ENCODE measurements at places on chromosomes 12 and 14.
A peak's percentile ranks its signal among the peaks of the same experiment; 100 is the strongest.

DNA sequence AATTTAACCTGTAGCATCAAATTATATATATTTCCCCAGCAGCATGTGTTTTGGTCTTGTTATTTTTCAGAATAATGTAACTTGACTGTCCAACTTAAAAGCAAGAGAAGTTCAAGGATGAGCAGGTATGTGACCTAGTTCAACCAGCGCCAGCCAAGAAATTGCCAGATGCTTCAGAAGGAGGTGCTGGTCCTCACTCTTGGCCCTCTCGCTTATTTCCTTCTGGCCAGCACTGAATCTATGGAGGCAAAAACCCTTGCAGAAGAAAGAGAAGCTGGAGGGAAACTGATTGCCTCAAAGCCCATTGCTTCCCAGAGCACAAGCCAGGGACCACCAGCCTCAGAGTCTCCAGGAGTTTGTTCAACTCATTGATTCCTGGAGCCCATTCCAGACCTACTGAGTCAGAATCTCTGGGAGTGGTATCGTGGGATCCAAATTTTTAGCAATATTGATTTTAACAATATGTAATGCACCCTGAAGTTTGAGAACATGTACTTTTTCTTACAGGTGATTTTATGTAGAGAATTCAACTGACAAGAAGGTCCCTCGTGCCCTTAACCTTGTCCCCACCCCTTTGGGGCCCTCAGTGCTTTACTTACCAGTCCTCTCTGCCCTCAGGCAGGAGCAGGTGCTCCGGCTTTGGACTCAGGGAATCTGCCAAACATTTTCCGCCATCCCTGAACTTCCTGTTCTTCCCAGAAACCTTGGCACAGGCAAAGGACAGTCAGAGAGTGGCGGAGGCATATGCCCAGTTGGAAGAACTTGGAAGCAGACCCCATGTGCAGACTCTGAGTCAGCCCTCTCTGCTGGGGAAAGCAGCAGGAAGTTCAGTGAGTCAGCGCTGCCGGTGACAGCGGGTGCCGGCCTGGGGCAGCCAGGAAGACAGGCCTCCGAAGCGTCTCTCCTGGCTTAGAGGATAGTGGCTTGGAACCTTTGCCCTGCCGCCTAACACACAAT lies 10.4 kb downstream of the BEST3 start:
- no peak for DNase-seq

GRCh38 chr12:46153268-46153872 lies 115.5 kb downstream of the SLC38A1 start:
- DNase-seq, result peak; percentile 6

DNA sequence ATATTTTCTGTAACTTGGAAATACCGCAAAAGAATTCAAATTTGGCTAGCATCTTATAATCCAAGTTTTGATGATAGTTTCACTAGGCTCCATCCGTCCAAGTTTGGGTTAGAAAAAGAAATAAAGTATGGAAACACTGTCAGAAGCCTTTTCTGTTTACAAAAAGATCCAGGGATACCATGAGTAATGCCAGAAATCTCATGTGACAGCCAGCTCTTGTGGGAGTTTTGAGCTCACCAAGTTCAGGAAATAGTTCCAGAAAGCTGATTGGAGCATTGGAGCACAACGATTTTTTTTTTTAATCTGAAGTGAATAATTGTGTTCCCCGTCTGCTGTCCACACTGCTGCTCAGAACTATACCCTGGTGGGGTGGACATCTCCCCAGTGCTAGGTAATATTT lies 229.7 kb upstream of the NPAS3 start:
- DNase-seq, result no peak

GRCh38 chr12:75184516-75184915 lies 25.1 kb downstream of the KCNC2 start:
- DNase-seq, result no peak

DNA sequence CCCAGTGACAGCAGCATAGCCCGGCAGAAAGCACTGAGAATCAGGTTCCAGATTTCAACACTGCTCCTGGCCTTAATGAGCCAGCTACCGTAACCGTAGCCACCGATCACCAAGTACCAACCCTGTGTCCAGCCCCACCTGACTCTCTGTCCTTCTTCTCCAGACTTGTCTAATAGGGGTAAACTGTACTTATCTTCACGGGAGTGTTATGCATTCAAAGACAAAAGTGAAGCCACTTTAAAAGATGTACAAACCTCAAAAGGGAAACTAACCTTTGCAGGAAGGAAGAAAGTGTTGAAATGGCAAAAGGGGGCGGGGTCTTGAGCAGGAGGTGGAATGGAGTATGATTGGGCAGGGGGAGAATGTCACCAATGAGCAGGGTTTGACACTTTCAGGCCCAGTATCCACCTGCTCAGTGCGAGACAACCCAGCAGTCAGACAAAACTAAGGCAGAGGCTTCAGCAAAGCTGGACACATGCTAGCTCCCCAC lies 226.1 kb downstream of the CHST11 start:
- no peak for DNase-seq

DNA sequence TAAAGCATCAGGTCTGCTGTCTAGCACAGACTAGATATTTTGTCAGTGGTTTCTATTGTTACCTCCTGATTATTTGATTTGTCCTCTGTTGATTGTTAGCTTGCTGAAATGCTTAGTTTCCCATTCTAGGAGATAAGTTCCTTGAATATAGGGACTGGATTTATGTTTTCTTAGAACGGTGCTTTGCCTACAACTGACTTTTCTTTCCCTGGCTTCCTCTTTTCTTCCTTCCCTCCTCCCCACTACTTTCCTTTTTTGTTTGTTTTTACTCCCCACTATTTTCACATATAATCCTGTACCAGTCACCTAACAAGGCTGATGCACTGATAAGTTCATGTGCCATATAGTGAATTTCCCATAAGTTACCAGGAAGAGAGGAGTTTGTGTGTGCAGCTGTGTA lies 58.5 kb upstream of the METAP2 start:
- no peak for DNase-seq

GRCh38 chr12:132577191-132577920 lies 33.0 kb downstream of the LRCOL1 start:
- DNase-seq, result no peak

DNA sequence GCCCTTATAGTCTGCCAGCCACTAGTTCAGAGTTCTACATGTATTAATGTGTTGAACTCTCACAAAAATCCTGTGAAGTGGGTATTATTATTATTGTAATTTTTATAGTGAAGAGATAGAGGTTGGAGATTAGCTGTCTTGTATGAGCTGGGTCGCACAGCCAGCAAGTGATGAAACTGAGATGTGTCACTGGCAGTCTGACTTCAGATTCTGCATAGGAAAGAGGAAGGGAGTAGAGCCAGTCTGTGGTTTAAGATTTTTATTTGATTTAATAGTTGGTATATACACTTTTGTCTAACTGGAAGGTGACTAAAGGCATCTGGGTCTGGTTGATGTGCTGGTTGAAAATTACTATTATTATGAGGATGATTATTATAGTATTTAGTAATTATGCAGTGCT lies 5.8 kb upstream of the FRS2 start:
- no peak for DNase-seq

- no peak for DNase-seq
Observed at GRCh38 chr12:98691351-98691750, 46.3 kb downstream of the APAF1 start.

DNA sequence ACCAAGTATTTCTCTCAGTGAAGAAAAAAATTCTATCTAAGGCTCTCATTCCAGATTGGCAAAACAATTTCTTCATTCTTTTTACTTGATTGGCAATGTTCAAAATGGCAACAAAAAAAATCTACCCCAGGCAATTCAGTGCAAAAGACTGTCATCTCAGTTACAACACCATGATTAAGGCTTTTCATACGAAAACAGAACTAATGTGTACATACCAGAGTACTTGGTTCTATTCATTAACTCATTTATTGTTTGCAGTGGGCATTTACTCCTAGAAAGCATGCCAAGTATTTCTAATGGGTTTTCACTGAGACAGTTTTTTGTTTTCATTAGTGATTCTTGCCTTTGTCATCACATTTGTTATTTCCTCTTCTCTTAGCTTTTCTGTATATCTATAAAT lies 33.0 kb downstream of the DBX2 start:
- no peak for DNase-seq

Data from DMS79 (cell line).